ENCODE measurements at places on chromosomes 3 and 15.

- DNase-seq, result no peak
These were observed 102.6 kb downstream of the GMPS start for GRCh38 chr3:155972885-155973584.

GRCh38 chr15:70146771-70147170, 49.1 kb upstream of the TLE3 start:
- no peak for DNase-seq

DNA sequence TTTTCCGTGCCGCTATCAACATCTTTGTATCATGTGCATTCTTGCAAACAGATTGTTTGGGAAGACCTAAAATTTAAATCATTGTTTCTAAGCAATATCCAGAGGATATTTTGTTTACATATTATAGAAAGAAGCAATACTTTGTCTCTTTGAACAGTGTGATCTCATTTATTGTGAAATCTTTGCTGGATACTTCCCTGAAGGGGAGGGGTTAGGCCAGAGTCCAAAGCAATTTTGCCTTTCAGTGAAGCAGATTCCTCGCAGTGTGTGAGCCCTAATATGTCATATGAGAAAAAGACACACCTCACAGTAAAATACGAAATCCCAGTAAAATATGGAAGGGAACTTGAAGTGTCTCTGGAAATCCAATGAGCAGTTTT, 158.7 kb upstream of the SLCO3A1 start:
- no peak for DNase-seq

- DNase-seq, result no peak
These were observed 85.4 kb downstream of the TMEM108 start for GRCh38 chr3:133123636-133124035.

DNA sequence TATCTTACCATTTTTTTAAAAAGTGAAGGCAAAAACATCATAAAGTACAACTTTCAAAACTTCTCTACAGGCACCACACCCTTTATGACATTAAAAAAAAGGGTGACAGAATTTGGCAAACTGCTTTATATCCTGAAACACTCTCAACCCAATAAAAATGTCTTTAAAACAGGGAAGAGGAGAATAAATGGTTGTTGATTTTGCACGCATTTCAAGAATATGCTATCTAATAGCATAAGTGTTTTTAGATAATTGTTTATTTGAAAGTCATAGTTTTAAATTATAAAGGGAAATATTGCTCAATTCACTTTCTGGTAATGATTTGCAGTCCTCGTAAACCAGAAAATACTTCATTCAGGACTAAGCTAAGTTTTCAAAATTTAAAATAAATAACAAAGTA, 1.7 kb upstream of the PCOLCE2 start:
- DNase-seq, result no peak

GRCh38 chr15:77292969-77293558, 126.8 kb downstream of the PEAK1 start:
- no peak for DNase-seq

- no peak for DNase-seq
These were observed 6.3 kb upstream of the GMPPB start for GRCh38 chr3:49729966-49730609.

DNA sequence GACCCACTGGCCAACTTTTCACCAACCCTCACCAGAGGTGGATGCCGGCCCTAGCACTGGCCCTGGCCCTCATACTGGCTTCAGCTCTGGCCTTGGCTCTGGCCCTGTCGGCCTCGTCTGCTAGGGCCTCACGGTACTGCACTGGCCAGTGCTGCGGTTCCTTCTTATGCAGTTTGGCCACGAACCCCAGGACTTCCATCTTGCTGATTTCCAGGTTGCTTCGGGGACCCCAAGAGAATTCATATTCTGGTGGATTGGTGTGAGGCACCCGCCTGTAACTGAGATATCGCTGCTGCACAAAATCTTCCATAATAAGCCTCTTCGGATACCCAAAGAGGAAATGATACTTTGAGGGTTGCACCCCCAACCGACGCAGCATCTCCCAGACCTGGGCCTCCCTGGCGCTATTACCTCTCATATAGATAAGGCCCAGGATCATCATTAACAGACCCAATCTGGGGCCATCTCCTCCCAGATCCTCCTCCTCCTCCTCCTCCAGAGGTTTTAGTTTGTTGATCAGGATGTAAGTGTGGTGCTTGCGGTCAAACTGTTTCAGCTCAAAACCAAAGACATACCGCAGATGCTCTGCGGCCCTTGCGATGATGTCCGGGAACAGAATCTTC, 883 bp downstream of the MAGEF1 start:
- no peak for DNase-seq

- no peak for DNase-seq
These were observed 85.4 kb downstream of the SQOR start for GRCh38 chr15:45720183-45720582.

GRCh38 chr15:64731012-64731804, 44.2 kb downstream of the RBPMS2 start:
- DNase-seq, result peak; percentile 81

DNA sequence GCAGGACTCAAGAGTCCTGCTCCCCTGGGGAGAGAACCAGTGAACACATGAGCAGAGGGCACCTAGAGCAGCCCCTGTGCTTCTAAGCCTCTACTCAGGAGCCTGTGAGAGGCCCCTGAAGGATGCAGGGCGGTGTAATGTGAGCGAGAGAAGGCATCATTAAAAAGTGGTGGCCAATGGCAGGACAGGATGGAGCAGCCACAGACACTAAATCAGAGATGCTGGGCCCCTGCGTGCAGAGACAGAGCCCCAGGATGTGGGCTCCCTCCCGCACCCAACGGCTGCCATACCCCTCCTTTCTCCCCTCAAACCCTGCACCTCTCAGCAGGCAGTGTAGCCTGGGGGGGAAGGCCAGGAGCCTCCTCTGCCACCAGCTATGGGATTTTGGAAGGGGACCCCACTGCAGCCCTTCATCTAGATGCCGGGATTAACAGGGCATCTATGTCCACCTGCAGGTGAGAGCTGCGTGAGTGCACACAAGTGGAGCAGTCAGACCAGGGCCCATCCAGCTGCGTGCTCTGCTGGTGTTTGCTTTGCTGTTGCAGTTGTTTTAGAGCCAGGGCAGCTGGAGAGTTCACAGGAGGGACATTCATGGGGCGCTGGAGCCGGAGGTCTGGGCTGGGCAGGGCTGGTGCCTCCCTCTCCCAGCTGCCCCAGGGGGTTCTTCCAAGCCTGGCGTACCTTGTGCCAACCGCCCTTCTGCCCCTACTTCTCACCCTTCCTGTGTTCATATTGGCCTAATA, 5.1 kb upstream of the IQSEC1 start:
- DNase-seq, result no peak

GRCh38 chr15:78047761-78048627, 29.5 kb downstream of the TBC1D2B start:
- DNase-seq, result no peak

DNA sequence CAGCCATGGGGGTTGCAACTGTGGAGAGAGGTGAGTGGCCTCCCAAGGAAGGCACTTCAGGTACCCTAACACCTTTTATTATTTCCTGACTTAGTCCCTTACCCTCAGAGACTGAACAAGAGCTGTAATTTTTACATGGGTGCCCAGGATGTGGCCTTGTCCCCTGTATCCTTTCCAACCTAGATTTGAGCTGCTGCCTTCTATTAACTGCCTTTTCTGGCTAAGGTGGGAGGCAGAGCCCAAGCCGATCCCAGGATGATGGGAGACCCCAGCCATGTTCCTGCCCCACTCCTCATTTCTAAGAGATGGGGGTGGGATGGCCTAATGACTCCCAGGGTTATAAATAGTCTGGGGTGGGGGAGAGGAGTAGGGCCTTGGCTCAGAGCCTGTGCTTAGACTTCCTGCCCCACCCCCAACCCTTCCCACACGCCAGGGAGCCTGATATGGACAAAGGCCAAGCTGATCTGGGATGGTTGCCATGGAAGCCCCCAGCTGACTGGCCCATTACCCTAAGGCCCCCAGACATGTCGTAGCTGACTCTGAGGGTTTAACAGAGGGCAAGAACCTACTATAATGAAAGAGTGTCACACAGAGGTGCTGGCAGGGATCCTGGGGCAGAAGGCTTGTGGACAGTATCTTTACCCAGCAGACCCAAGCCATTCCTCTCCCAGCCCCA, 1.9 kb downstream of the KLHDC8B start:
- DNase-seq, result no peak
